ENCODE measurements at places on chromosomes 1 and 21.
A peak's percentile ranks its signal among the peaks of the same experiment; 100 is the strongest.

- no peak for DNase-seq
These were observed 137.5 kb upstream of the HMGB4 start for GRCh38 chr1:33726274-33726804.

GRCh38 chr1:224860488-224861338 is 68.8 kb upstream of the DNAH14 start:
- no peak for DNase-seq

GRCh38 chr1:172375211-172375631 is 45.3 kb upstream of the C1orf105 start:
- no peak for DNase-seq

DNA sequence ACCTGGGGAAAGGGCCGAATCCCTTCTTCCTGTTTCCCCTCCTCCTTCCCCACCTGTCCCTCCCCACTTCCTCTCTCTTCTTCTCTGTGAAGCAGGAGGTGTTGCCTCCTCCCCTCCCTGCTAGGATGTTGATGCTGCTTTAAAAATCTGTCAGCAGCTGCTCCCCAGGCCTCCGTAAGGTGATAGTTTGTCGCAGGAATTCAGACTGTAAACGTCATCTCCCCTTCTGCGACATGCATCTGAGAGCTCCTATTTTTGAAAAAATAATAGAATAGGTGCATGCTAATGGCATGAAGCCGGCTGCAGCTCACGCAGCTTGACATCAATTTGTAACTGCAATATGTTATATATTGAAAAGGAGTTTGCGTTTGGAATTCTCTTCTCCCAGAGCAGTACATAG is 70.1 kb downstream of the KAZN start:
- DNase-seq, result no peak

- no peak for DNase-seq
These were observed 3.4 kb downstream of the SPATC1L start for GRCh38 chr21:46180778-46181391.

DNA sequence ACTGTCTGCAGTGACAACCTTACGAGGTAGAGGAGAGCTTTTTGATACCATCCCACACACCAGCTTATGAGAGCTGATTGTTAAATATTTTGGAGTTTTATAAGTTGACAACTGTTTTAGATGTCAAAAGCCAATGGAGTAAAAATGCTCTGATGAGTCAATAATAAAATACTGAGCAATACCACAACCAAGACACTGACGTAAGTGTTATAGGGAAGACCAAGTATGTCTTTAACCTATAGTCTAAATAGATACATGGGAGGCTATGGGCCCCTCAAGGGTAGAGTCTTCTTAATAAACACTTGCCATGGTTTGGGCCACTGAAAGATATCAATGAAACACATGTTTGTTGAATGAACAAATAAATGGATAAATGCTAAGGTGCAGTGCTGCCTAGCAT is 49.2 kb downstream of the DUSP10 start:
- no peak for DNase-seq

- no peak for DNase-seq
These were observed 52.7 kb downstream of the UBE2T start for GRCh38 chr1:202289009-202289408.

DNA sequence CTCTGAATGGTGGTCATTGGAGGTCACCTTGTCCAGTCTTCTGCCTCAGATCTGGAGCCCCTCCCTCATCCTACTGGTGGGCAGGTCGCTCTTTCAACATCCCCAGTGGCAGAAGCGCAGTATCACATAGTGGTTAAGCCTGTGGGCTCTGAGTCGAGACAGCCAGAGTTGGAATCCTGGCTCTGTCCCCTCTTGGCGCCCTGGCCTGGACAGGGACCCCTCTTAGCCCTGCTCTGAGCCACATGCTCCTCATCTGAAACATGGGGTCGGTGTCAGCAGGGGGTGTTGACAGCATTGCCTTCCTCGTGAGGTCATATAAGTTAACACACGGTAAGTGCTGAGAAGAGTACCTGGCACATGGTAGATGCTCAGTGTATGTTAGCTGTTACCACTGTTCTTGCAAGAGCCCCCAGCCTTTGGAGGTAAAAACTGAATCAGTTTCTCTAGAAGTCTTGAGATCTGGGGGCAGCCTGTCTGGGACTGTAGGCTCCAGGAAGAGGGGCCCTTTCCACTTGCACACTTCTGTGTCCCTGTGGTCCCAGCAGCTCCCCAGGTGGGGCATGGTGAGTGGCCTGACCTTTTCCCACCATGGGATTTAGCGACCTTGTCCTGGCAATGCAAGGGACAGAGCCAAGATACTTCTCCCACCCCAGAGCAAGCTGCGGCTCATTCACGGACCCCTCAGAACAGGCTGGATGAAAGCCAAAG is 6.4 kb downstream of the ZC3H12A start:
- DNase-seq, result no peak

DNA sequence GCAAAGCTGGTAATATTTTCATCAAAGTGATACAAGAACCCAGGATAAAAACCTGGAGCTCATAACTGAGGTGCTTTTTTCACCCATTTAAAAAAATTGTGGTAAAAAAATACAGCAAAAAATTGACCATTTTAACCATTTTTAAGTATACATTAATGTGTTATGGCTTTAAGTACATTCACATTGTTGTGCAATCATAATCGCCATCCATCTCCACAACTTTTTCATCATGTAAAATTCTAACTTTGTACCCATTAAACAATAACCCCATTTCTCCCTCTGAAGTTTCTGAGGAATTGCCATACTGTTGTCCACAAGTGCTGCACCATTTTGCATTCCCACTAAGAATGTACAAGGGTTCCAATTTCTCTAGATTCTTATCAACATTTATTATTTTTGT is 36.6 kb downstream of the ACP6 start:
- DNase-seq, result no peak

DNA sequence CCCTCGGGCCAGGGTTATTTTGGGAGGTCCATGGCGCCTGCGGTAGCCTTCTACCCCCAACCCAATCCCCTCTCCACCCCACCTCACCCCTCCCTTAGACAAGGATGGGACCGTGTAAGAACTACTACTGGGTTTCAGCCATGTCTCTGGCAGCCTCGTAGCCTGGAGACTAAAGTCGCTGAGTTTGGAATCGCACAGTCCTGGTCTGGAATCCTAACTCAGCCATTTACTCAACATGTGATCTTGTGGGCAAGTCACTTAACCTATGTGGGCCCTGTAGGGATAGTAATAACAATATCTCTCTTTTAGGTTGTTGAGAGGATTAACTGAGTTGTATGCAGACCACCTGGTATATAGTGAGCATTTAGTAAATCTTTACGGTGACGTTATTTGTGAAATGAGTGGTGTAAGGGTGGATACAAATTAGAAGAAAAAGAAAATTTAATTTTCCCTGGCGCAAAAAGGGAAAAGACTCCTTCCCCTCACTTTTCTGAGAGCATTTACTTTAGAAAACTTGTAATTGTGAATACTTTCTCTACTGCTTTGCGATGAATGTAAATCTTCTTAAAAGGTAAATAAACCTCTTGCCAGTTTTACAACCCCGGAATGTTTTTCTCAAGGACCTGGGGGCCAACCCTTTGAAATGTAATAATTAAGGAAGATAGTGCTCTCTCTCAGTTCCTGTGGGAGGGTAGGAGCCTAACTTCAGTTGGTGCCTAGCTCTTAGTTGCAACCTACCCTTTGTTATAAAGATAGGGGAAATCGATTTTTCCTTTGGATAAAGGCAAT is 615 bp upstream of the MRPS15 start:
- DNase-seq, result no peak

- no peak for DNase-seq
These were observed 23.2 kb upstream of the PTTG1IP start for GRCh38 chr21:44896561-44897286.

GRCh38 chr1:38534473-38534823 is 325.1 kb downstream of the RRAGC start:
- DNase-seq, result no peak

DNA sequence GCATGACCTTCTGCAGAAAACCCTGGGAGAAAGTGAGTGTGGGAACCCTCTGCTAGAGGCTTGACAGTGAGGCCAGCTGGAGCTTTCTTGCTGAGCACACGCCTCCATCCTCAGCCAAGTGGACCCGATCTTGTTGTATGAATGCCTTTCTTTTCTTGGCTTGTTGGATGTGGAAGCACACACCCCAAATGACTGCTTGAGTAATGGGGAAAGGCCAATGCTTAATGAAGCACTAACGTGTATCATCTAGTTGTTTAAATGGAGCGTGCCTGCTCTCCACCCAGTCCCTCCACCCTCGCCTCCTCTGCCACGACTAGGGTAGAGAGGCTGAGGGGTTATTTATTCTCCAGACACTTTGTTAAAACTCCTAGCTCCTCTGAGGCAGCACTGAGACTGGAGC is 54.3 kb upstream of the IKBKE start:
- DNase-seq, result no peak

DNA sequence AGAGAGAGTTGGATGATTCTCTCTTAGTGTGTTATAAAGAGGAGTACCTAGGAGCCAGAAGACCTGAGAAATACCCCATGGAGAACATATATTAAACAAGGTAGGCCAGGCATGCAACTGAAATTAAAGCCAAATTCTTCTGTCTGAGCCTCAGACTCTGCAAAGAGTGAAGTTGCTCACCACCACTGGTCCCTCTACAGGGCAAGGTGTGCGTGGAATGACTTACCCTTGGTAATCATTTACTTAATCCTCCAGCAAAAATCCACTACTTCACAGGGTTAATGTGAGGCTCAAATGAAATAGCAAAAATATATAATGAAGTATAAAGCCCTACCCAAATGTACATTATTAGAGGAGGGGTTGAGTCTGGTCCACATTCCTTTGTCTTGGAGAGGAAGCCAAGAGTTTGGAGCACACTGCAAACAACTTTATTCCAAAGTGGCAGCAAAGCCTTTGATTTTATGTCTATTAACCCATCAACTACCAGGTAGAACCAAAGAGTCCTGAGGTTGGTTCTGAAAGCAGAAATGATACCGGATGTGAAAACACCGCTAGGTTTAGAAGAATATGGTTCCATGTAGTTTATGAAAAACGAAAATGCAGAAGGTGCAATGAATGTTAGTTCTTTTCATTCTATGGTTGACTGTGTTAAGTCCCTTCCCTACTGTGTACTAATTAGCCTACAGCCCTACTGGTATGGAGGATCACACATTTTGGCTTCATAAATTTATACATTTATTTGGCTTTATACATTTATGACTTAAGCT is 8.5 kb downstream of the SSR2 start:
- no peak for DNase-seq

DNA sequence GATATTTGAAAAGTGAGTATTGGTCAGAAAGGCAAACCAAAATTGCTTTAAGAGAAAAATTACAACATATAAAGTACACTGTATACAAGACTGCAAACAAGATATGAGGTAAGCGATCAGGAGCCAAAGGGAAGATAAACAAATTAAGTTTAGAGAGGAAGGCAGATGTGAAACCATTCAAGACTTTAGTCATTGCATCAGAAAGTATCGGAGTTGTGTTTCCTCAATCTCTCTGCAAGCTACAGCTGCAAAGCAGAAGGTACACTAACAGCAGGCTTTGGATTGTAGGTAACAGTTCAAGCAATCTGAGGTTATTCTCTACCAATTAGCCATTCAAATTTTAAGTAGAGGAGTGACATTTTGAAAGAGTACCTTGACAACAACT is 21.3 kb upstream of the TLCD4 start:
- no peak for DNase-seq

DNA sequence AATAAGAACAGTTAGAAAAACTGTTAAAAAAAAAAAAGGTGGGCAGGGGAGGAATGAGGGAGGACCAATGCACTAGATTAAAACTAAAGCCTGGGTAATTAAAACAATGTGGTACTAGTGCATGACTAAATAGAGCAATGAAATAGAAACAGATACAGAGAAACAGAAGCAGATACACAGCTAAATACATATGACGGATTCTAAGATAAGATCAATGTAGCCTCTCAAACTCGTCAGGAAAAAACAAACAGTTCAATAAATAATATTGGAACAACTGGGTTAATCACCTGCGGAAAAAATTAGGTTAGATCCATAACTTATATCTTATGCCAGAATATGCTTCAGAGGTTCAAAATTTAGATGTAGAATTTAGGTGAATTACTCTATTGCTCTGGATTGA is 68.2 kb downstream of the ERO1B start:
- DNase-seq, result no peak

GRCh38 chr1:116769561-116769977 is 15.3 kb downstream of the CD2 start:
- peak; percentile 43 for DNase-seq

GRCh38 chr21:46646541-46647154 is 11.2 kb downstream of the PRMT2 start:
- DNase-seq, result no peak

DNA sequence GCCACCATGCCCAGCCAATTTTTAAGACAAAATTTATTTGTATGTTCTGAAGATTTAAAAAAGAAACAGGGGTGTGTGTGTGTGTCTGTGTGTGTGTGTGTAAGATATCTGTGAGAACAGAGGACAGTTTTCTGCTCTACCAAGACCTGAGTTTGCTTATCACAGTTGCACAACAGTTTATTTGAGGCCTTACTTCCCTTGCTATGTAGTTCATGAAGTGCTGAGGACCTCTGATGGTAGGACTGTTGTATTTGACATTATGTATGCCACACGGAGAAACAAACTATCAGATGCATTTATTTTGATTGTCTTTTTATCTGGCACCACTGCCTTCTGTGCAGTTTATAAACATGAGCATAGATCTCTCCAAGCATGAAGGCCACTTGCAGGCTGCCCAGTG is 355.2 kb downstream of the PBX1 start:
- no peak for DNase-seq

- no peak for DNase-seq
These were observed 161.7 kb downstream of the ZSCAN20 start for GRCh38 chr1:33634143-33634542.

DNA sequence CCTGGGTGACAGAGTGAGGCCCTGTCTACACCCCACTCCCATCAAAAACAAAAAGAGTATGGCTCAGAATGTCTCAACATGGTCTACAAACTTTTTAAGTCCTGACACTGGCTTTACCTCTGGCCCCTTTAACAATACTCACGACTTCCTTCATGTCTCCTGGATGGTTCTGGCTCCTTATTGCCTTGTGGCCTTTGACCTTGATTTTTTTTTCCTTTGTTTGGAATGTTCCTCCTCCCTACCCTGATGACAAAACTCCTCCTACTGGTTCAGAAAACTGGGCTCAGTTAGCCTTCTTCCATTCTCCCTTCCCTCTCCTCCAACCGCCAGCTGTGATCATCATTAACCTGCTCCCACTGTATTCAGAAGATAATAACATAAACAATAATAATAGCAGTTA is 4.6 kb upstream of the SOAT1 start:
- DNase-seq, result no peak

DNA sequence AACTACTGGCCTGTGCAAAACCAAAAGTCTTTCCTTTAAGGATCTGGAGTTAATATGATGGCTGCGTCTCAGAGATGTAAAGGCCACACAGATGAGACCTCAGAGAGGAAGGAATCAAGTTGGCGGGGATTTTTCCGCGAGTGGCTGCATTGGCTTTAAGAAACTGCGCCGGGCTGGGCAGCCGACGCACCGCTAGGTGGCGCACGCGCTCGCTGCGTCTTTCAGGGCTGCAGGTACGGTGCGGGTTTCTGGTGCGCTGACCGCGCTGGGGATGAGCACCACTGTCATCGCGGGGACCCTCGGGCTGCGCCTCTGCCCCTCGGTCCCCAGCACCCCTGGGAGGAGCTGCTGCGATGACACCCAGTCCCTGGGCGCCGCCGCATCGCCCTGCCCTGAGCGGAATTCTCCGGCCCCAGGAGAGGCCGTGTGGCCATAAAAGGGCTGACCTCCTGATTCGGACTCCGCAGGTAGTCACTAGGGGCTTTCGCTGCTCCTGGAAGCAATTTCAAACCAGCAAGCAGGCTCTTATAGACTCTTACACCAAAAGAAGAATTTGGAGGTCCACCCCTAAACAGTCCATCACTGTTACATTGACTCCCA is 241.0 kb downstream of the KCNJ6 start:
- no peak for DNase-seq

GRCh38 chr21:9760398-9761074 is 760.8 kb upstream of the TPTE start:
- no peak for DNase-seq

Data from stimulated activated CD8-positive, alpha-beta memory T cell treated with anti-CD3 and anti-CD28 coated beads, Interleukin-15, amount 100 ng/mL, for 4 hours (primary cell).